ENCODE measurements at places on chromosomes 4 and X. TPM values are rescaled to one million over a fixed set of nuclear protein-coding genes. Genes with fewer than 3 reads are reported as not detected.

GRCh38 chr4:15451866-15452765 is 17.6 kb upstream of the CC2D2A start:
- DNase-seq: peak; percentile 99

DNA sequence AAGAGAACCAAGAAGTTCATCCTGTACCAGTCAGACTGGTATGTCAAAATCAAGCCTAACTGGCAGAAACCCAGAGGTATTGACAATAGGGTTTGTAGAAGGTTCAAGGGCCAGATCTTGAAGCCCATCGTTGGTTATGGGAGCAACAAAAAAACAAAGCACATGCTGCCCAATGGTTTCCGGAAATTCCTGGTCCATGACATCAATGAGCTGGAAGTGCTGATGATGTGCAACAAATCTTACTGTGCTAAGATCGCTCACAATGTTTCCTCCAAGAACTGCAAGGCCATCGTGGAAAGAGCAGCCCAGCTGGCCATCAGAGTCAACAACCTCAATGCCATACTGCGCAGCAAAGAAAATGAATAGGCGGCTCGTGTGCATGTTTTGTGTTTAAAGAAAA is 172.7 kb upstream of the MED14 start:
- DNase-seq: peak; percentile 12

GRCh38 chr4:88223516-88223915 is 60.8 kb downstream of the PPM1K start:
- DNase-seq: no peak

DNA sequence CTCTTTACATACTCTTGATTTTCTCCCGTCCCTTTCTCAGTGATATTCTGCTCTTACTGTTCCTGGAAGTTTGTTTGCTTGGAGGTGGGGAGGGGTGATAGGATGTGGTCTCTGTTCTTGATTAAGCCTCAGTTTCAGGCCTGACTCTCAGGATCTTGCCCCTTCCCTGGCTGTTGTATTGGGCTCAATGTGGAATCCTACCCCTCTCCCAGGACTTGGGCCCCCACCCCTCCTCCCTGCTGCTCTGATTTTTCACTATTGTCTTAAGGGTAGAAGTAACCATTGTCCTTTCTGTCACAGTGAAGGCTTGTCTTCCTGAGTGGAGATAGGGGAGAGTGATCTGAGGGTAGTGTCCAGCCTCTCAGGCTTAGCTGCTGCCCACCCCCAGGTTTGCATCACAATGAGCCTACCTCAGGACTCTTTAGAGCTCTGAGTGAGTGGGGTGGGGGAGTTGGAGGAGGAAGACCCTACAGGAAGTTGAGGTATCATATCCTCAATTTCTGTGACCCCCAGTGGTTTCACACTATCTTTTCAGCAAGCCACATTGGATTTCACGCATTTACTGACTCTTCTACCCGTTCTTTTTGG is 16.5 kb downstream of the CDKL5 start:
- no peak for DNase-seq

DNA sequence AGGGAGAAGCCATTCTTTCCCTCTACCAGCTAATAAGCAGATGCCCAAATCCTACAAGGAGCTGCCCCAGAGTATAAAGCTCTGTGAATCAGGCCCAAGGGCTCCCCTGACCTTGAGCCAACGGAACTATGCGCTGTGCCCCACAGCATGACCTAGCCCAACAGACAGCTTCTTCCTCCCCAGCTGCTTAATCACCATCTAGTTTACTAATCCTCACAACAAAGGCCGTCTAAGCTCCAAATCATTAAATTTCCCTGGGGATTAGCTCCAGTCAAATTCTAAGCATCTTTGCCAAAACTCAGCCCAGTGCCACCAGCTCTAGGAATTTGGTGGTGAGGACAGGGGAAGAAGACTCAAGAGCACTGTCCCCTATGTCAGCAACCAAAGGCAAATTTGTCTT is 113.1 kb downstream of the SHROOM4 start:
- DNase-seq: peak; percentile 39

DNA sequence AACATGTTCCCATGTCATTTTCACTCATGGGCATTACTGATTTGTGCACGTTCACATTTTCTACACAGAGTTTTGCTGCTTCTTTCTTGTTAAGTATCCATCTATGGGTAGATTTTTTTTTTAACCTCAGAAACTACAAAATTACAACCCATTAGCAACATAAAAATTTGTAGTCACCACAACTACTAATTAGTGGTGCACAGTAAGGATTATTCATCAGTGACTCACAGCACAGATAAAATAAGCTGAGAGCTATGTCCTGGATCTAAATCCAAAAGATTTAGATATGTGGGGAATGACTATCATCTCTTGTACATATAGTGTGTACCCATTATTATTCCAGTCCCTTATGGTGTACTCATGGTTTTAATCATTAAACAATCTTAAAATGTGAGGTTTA is 19.7 kb upstream of the AMELX start:
- DNase-seq: peak; percentile 41

GRCh38 chr4:26786916-26787315 is 73.7 kb upstream of the STIM2 start:
- DNase-seq: no peak

DNA sequence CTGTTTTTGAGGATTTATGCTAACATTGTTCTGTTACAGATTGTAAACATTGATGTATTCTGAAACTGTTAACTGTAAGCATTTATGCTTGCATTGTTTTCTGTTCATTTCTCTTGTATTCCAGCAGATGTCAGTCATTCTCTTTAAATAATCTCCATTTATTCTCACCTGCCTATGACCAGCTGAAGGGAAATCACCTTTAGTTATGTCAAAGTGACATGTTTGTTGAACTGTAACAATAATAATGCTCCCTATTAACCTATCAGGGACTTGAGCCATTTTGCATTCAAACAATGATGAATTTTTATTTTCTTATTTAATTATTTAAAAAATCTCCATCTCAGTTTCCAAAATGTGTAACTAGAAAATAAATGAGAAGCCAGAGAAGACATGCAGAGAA is 58.0 kb downstream of the SPCS3 start:
- DNase-seq: peak; percentile 33

DNA sequence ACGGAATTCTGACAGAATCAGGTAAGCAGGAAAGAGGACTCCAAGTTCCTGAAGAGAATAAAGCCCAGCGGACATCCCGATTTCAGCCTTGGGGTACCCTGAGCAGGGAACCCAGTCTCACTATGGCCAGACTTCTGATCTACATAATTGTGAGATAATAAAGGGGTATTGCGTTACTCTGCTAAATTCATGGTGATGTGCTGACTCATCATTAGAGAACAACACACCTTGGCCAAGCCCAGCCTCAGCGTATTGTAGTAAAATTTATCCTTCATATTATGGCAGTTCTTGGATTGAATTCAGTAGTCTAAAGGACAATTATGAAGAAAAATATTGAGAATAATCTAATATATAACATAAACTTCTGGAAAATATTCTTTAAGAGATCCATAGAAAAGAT is 170.2 kb upstream of the MAD2L1 start:
- DNase-seq: no peak

- peak; percentile 54 for DNase-seq
These were observed 746 bp downstream of the PPAT start for GRCh38 chr4:56434599-56435139.

DNA sequence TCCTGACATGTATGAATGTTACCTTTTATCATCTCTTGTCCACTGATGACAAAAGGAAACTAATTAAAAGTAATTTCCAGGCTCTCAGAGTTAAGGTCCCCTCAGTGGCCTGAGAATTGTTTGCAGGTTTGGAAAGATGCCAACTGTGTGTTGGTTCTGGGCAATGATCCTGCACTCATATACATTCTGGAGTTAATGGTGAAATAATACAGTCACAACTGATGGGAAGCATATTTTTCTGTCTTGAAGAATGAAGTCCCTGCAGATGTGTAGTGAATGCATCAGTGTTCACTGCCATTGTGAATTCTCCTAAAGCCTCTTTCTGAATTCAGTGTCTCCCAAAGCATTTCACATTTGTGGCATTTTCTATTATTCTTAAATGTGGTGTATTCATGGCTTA is 238.1 kb upstream of the PPP1R2C start:
- no peak for DNase-seq

DNA sequence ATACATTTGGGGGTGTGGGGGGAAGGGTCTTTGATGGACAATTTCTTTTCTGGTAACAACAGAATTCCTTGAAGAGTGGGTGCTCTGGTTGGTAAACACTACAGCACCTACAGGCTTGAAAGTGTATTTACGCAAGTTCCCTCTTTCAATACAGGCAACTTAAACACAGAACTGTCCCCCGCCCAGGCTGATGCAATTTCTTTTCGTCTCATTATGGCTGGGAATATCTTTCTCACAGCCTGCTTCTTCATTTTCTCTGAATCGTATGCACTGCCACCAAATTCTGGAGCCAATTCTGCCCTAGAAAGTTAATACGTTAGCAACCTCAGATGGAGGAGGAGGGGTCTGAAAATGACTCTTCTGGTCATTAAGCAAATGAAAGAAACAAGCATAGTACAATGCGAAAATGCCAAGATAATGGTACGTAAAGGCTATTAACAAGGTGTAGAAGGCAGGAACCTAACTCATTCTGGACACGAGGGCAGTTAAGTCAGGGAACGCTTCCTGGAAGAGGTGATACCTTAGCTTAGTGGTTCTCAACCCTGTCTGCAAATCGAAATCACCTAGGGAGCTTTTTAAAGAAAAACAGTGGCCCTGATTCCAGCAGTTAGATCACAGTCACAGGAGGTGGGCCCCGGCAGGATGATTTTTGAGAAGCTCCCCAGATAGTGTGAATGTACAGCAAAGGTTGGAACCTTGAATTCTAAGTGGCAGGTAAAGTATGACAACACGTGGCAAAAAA is 1.0 kb downstream of the AGA start:
- DNase-seq: peak; percentile 45

DNA sequence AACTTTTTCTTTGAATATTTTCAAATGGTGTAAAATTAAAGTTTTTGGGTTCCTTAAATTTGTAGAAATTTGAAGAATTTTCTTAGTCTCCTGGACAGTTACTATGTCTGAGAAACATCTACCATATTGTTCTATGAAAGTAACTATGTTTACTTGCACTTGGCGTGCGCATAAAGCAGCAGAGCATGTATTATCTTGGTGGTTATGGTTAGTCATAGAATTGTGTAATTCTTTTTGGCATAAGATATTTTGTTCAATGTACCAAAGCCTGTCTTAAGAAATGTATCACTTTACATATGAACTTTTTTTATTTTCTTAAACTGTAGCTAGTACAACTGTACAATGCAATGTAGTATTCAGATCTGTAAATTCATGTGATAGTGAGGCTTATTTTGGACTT is 49.2 kb downstream of the CDS1 start:
- DNase-seq: peak; percentile 88

DNA sequence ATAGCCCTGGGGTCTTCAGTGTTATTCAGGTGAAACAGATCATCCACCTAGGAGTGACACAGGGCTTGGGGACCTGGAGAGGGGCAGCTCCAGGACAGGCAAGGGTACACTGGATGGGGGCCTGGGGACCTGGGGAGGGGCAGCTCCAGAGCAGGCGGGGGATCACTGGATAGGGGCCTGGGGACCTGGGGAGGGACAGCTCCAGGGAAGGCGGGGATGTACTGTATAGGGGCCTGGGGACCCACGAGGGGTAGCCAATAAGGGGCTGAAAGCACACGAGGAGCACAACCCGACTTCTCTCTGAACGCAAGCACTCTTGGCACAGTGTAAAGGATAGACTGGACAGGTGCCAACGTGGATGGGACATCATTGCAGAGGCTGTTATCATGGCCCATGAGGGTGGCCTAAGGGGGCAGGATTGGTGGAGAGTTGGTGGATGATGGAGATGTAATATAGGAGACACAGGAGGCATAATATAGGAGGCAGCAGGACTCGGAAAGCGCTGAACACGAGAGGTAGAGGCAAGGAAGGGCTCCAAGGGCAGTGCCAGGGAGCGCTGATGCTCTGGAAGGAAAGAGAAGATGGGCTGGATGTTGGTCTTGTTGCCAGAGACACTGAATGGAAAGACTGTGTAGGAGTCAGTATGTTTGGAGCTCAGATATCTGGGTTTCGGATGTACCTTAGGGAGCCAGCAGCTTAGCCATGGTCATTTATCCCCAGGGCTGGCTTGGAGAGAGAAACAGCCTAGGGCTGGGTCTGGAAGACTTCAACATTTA is 37.9 kb upstream of the FGFBP2 start:
- no peak for DNase-seq

DNA sequence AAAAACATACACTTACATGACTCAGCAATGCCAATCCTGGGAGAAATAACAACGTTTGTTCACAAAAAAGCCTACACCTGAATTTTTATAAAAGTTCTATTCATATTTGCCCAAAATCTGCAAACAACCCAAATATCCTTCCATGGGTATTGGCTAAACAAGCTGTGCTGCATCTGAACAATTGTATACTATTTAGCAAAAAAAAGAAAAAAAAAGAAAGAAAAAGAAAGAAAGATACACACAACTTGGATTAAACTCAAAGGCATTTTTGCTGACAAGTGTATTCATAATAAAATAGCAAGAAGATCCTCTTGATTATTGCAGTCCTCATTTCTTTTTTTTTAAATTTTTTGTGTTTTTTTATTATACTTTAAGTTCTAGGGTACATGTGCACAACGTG is 24.5 kb upstream of the MAGEA3 start:
- DNase-seq: no peak

DNA sequence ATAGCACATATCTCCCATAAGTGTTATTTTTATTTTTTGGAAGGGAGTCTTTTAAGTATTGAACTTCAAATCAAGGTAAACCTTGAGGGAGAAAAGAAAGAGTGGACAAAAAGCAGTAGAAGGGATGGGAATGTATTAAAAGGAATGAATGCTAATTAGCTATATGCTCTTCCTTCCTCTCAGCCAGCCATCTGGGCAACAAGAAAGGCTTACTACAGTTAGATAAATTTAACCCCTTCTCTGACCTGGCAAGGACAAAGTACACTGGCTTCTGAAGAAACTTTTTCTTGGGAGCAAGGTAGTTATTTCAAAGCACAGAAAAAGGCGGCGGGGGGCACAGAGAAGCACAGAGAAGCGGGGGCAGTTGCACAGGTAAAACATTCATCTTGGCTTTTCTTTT is 54.6 kb downstream of the GAB1 start:
- DNase-seq: no peak

GRCh38 chr4:145830699-145831098 is 107.9 kb downstream of the ZNF827 start:
- no peak for DNase-seq

- DNase-seq: peak; percentile 62
These were observed 19.0 kb upstream of the AP1S2 start for GRCh38 chrX:15873566-15873965.

- DNase-seq: no peak
These were observed 24.2 kb downstream of the L1CAM start for GRCh38 chrX:153861733-153862310.

GRCh38 chr4:40323866-40324265 is 11.3 kb upstream of the CHRNA9 start:
- DNase-seq: no peak

GRCh38 chrX:48578661-48579128 is 4.4 kb downstream of the RBM3 start:
- DNase-seq: no peak

The PDE5A gene
- 832 TPM for total RNA-seq

The HELT gene
- not detected for total RNA-seq

The TMSB15B gene
- total RNA-seq: 1.5 TPM

The GRK4 gene
- total RNA-seq: 5.9 TPM

Measured in fibroblast of lung (primary cell).